Femur (tissue), 1 donor: ENCODE measurements at places on chromosomes 2 and 18.

DNA sequence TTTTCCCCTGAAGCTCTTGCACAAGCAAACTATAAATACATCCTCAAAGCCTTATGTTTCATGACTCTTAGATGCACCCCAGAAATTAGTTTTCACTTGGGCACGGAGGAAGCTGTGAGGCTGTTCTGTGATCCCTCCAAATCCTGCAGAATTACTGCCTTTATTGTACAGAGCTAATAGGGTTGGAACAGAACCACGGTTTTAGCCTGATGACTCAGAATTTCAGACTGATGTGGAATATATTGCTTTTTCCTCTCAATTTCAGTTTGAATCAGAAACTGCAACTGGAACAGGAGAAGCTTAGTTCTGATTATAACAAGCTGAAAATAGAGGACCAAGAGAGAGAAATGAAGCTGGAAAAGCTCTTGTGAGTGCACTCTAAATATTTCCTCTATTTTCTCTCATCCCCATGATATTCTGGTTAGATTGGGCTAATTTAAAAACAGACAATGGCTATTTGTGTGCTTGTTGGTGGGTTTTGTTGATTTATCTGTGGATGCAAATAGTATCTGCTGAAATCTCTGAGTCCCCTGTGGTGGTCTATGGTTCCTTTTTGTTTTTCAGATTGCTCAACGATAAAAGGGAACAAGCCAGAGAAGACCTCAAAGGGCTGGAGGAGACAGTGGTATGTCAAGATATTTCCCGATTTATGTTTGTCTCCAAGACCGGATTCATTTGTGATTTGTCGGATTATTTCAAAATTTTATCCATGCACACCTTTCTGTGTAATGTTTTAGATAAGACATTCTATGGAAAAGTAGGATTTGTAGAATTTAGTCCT is 38.2 kb upstream of the LYPD6B start:
- no peak for DNase-seq

GRCh38 chr18:63155169-63155852 is 164.3 kb downstream of the BCL2 start:
- DNase-seq: peak; percentile 69

DNA sequence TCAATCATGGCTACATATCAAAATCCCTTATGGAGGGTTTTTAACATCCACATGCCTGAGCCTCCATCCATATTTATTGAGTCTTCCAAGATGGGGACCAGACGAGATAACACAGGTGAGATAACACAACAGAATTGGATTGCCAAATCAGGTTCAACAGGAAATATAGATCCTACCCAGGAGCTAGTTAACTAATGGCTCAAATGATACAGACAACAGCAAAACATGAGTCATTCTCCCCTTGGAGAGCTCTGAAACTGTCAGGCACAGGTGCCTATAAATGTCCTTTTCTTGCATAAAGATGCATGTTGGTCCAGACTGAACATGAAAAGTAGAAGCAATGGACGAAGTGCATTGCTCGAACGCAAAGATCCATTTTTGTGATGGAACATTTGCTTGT is 202.2 kb downstream of the CDH20 start:
- DNase-seq: no peak

- DNase-seq: no peak
Measured at GRCh38 chr2:43038034-43038695, 188.2 kb downstream of the ZFP36L2 start.

- no peak for DNase-seq
Measured at GRCh38 chr2:147438882-147439281, 405.9 kb upstream of the ACVR2A start.

DNA sequence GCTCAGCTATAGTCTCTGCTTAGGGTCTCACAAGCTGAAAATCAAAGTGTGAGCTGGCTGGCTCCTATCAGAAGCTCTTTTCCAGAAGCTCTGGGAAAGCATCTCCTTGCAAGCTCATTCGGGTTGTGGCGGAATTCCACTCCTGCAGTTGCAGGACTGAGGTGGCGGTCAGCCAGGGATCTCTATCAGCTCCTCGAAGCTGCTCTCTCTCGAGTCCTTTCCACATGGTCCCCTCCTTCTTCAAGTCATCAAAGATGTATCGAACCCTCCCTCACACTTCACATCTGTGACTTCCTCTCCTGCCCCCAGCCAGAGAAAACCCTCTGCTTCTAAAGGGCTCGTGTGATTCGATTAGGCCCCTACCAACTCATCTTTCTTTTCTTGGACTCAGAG is 141.7 kb downstream of the ZFP36L2 start:
- DNase-seq: peak; percentile 83

- no peak for DNase-seq
Measured at GRCh38 chr2:223560749-223561435, 41.3 kb downstream of the SCG2 start.

DNA sequence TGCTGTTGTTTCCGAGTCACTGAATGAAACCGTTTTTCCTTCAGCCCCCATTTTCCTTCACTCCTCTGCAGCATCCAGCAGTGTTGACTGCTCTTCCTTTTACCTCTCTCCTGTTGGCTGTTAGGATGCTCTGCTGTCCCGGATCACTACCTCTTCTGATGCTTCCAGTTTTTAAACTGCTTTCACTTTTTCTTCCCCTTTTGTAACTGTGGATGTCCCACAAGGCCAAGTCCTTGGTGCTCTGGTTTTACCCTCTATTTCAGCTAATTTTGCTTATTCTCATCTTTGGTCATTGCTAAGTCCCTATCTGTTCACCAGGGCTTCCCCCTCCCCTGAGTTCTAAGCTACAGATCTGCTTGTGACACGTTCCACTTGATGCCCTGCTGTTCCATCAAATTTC is 39.4 kb upstream of the MAP4K3 start:
- no peak for DNase-seq

GRCh38 chr2:174575124-174575776 is 22.4 kb downstream of the WIPF1 start:
- no peak for DNase-seq

GRCh38 chr2:18987016-18987415 is 371.4 kb downstream of the OSR1 start:
- DNase-seq: no peak

DNA sequence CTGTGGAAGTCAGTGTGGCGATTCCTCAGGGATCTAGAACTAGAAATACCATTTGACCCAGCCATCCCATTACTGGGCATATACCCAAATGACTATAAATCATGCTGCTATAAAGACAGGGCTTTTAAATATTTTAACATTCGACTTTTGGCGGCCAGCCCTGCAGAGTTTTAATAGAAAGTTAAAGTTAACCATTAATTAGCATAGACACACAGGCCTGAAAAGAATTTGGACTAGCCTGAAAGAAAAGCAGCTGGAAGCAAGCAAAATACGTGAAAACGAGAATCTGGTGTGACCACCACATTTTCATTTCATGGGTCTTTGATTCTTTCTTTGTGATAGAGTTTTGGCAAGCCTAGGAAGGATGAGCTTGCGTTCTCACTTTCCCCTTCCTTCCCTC is 184.0 kb downstream of the SCG2 start:
- DNase-seq: peak; percentile 29

DNA sequence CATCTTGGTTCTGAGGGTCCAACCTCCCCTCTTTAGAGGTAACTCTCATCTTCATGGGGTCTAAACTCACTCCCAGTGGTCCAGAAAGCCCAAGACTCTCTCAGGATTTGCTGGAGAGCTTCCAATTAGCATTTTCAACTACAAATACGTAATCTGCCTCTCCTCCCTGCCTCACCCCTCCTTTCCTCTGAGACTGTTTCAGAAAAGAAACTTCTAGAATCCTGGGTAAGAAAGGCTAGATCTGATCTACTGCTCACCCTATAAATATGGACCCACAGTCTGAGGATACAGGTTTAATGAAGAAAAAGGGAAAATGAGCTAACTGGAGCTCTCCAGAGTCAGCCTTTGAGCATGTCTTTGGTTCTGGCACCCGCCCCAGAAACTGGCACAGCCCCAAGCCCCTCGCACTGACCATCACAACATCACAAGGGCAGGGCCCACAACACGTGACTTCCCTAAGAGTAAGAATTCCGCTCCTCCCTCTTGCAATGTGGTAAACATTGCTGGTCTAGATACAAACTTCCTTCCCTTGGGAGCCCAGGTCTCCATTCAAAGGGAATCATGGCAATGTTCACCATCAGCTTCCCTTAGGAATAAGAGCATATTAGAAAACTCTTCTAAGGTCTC is 21.7 kb upstream of the IHH start:
- DNase-seq: no peak

DNA sequence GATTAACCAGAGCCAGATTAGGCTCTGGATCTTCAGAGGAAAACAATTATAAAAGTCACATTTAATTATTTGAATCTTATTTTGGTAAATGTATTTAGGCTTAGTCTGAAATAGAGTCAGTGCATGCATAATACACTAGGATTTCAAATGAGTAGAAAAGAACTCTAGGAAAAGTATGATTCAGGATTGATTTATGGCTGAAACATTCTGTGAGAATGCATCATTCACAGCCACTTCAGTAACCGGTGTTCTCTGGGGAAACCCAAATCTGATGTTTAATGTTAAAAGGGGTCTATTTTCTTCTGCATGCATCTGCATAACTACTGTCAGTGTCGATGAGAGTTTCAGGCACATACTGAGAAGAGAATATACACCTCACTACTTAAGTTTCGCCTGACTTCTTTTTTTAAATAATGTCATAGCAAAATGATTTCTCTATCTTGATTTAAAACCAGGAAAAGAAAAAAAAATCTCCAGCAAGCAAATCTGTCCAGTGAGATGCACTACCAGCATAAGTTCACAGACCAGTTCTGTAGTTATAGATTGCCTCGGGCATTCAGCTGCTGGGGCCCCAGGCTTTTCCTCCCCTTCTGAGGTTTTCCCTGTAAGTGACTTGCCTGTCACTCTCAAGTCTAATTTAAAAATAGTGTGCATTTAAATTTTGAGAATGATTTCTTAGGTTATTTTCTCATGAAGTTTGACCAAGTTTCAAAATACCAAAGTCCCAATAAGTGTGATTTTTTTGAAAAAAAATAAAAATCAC is 501.5 kb downstream of the NR4A2 start:
- no peak for DNase-seq

GRCh38 chr18:54766634-54767033 is 61.6 kb upstream of the RAB27B start:
- DNase-seq: no peak

DNA sequence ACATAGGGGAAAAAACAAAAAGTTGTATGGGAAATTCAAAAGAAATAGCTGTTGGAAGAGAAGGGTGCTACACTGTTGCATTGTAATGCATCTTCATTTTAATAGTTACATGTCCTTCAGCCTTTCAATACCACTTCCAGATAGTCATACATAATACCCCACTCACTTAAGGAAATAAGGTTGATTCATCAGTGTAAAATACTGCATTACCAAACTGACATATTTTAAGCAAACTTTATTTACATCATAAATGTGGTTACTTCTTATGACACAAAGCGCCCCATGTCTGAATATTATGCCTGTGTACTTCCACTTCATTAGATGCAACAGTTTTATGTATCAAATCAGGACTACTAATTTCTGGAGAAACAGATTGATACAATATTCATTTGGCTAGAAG is 4.5 kb downstream of the RBMS1 start:
- DNase-seq: no peak

DNA sequence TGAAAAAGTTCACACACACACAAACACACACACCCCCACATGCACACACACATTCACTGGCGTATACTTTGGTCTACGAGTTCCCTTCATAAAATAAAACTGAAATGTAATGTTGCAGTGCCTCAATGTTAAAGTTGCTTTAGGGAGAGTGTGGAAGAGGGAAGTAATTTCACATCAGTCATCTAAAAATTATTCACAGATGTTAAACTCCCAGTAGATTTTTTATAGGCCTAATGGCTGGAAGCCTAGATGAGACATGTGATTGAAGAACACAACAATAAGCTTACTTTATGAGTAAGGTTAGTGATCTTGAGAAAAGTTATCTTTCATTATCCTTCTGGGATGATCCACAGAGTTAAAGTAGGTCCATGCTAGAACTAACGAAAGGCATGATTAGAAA is 506.7 kb upstream of the CNTNAP5 start:
- peak; percentile 19 for DNase-seq

- DNase-seq: no peak
Measured at GRCh38 chr18:33804258-33804657, 226.2 kb downstream of the ASXL3 start.

DNA sequence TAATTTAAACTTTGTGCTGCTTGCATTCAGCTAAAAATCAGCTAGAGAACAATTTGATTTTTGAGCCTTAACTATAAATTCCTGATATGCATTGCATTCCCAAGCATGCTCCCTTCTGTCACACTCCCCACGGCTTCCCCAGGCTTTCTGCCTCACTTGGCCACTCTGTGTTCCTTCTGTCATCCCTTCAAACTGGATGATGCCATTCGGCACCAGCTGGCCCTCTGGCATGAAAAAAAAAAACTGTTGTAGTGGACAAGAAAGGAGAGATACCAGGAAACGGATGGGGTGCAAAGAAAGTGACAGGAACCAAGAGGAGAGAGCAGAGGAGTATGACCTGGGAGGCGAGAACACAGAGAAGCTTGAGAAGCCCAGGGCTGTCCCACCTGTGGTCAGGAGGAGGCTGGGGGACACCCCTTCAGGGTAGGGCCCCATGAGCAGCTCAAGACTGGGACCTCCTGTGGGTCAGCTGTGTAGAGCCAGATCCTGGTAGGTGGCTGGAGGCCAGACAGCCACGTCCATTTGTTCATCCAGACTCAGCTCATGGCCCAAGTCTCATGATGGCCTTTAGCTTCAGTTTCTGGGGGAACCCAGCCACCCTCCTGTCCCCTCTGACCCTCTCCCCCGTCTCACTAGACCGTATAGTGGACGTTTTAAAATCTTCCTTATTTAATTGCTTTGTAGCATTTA is 211.8 kb downstream of the GBX2 start:
- no peak for DNase-seq

- DNase-seq: no peak
Measured at GRCh38 chr18:7164323-7165004, 46.9 kb upstream of the LAMA1 start.

GRCh38 chr2:166384774-166385173 is 9.0 kb upstream of the SCN9A start:
- DNase-seq: no peak

DNA sequence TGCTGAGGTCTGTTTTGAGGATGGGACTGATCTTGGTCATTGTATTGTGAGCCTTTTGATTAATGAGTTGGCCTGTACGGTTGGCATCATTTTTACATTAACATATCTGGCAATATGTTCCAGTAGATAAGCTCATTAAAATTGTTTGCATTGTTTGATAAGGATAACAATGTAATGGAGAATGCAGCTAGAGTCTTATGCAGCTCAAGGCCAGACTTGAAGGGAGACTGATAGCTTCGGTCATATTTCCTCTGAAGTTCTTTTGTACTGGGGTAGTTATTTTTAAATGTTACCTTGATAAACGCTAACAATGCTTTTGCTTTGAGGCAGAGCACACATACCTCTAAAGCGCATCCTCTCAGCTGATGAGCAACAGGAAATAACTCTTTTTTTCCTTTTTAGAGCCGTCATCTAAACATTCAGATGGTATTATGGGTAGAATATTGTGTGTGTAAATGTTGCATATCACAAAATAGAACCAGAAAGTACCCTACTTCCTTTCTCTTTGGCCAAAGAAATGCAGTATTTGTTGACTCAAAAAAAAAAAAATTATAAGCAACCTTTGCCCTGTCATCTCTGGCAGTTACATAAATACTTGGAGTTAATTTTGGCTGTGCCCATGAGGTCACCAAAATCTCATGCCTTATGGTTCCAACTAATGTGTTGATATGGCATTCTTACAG is 1.3 kb downstream of the MAPRE2 start:
- no peak for DNase-seq

GRCh38 chr2:237478095-237478494 is 9.0 kb upstream of the MLPH start:
- DNase-seq: no peak
